ENCODE measurements at places on chromosomes 16 and 17.
A peak's percentile ranks its signal among the peaks of the same experiment; 100 is the strongest.

- DNase-seq: no peak
Measured at GRCh38 chr17:77148077-77148939, 7.5 kb downstream of the SEC14L1 start.

DNA sequence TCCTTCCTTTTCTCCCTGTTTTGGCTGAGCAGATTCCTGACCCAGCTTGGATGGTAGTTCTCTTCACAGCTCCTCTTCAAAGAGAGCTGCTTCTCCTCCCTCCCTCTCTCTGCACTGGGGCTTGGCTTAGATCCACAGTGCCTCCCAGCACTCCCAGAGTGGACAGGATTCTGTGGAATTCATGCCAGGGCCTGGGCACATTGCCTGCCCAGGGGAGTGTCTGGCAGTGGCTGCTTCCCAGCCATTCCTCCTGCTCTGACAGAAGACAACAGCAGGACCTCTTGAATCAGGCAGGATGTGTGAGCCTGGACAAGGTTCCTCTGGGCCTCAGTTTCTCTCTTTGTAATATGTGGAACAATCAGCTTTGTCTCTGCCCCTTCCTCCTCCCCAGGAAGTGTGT, 4.5 kb upstream of the MMP28 start:
- DNase-seq: no peak

DNA sequence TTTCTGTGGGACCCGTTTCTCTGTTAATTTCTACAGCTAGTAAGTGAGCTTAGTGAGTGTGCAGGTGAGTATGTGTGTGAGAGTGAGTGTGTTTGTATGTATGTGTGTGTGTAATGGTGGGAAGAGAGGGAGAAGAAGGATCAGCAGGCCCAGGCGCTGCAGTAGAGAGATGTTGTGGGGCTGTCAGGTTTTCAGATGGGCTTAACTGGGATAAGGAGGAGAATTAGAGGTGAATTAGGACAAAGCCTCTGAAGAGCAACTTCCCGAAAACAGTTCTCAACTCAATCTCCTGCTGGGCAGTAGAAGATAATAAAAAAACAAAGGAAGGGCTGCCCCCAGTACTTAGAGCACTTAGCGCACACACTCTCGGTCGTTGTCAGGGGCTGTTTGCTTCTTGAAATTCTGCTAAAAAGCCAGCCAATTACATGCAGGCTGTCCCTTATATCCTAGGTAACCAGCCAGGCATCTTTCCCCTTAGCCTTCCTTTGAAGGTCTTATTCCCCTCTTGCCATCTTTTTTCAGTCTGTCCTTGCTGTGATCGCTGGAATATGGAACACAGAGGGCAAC, 63.4 kb downstream of the CLEC16A start:
- DNase-seq: peak; percentile 53

- no peak for DNase-seq
Measured at GRCh38 chr16:55301385-55302008, 22.5 kb upstream of the IRX6 start.
